Stimulated activated CD4-positive, alpha-beta T cell treated with anti-CD3 and anti-CD28 coated beads, Interleukin-1b, Interleukin-23, amount 100 ng/mL, for 24 hours (primary cell): ENCODE measurements at places on chromosomes 12 and 14.

- DNase-seq, result no peak
Observed at GRCh38 chr12:89833337-89834252, 125.0 kb upstream of the ATP2B1 start.

DNA sequence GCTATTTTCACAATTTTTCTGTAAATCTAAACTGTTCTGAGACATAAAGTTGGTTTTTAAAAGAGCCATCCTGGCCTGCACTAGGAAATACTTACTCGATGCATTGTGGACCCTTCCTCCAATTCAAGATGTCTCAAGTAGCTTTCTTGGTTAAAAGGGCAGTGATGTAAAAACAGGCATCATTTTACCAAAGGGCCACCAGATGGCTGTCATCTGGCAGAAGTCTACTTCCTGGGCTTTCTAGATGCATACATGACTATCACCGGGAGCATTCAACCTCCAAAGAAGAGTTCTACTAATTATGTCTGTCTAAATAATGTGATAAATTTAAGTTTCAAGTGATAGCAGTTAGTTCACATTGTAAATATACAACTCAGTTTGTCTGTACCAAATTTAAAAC lies 96.8 kb upstream of the FRMD6 start:
- DNase-seq, result no peak

DNA sequence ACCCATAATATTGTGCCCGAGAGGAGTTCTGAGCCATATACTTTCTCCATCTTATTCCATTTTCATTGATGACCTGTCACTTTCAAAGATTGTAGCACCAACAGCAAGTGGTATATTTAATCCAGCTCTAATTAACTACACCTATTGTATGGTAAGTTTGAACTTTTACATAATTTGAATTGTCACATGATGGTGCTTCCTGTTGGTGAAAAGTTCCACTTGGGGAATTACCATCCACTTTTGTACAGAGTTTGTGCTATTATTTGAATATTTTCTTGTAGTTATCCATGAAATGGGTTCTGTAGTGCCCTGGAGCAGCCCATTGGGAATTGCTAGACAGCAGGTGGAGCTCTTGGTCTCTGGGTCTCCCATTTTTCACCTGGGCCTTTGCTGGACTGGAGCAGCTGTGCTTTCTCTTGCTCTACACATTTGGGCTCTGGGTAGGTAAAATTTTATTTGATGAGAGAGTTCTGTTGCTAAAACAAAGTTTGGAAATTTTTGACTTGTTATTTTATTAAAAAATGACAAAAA lies 3.0 kb downstream of the SMCO3 start:
- DNase-seq, result no peak

DNA sequence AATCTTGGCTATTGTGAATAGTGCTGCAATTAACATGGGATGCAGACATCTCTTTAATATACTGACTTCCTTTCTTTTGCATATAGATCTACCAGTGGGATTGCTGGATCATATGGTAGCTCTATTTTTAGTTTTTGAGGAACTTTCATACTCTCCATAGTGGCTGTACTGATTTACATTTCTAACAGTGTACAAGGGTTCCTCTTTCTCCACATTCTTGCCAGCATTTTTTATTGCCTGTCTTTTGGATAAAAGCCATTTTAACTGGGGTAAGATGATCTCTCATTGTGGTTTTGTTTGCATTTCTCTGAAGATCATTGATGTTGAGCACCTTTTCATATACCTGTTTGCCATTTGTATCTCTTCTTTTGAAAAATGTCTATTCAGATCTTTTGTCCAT lies 8.4 kb downstream of the AMDHD1 start:
- DNase-seq, result no peak

- no peak for DNase-seq
Observed at GRCh38 chr12:2884810-2885209, 5.9 kb upstream of the TULP3 start.

GRCh38 chr14:100673807-100674154 lies 52.9 kb upstream of the DLK1 start:
- no peak for DNase-seq

DNA sequence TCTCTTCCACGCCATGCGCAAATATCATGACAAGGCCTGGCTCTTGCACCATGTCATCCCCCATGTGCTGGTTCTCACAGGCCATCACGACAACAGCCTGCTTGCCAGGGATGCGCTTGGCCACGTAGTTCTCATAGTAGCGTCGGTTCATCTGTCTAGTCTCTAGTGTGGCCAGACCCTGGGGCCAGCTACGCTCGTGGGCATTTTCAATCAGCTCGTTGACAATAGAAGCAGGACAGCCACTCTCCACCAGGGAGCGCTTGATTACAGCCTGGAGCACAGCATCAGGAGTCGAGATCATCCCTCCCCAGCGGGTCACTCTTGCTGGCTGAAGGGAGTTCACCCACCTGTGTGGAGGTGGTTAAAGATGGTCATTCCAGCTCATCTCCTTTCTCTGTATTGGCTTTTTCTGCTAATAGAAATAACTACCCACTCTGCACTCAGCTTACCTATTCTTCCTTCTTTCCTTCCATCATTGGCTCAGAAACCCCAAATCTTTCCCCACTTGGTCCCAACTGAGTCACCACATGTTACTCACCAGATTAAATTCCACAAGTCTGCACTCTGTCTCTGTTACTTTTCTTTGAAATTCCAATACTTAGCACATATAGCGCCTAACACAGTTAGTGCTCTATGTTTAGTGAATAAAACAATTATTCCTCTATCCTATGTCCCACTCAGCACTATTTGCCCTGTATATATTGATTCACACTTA lies 15.1 kb downstream of the RNF41 start:
- DNase-seq, result no peak

DNA sequence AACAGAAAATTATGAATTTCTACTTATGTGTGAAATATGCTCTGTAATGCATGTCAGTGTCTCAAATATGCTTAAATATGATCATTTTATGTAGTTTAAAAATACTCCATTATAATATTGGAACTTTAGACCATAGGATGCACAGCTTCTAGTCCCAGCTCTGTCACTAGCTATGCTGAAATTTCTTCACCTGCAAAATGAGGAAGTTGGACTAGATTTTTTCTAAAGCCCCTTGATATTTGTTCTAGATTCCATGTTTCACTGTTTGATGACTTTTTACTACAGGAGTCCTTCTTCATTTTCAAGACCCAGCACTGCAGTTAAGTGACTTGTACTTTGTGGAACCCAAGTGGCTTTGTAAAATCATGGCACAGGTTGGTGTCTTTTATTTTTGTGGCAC lies 90.1 kb downstream of the LRRK2 start:
- no peak for DNase-seq

DNA sequence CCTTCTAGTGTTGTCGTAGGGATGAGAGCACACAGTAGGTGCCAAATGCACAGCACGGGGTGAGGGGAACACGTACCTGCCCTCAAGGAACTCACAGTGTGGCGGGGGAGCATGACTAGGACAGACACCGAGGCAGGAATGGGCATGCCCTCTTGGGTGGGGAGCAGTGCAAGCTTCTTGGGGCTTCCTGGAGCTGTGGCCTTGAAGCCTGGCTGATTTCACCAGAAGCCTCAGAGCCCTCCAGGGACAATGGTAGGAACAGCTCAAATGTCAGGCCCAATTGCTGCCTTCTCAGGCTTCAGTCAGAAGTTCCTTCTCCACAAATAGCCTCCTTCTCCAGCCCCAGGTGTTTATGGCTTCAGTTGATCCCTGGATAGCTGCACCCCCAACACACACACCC lies 43.4 kb downstream of the TEAD4 start:
- no peak for DNase-seq

GRCh38 chr12:67928621-67929383 lies 60.4 kb upstream of the IFNG-AS1 start:
- no peak for DNase-seq

DNA sequence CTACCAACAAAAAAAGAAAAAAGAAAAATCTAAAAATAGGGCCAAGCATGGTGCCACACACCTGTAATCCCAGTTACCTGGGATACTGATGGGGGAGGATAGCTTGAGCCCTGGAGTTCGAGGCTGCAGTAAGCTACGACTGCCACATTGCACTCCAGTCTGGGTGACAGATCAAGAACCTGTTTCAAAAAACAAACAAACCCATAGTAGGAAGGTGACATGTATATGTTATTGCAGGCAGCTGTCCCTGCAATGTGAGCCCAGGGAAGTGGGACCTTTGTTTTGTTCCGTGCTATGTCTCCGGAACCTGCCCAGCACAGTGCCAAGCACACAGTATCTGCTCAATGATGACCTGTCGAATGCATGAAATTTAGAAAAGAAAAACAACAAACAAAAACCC lies 37.2 kb upstream of the YY1 start:
- DNase-seq, result no peak

DNA sequence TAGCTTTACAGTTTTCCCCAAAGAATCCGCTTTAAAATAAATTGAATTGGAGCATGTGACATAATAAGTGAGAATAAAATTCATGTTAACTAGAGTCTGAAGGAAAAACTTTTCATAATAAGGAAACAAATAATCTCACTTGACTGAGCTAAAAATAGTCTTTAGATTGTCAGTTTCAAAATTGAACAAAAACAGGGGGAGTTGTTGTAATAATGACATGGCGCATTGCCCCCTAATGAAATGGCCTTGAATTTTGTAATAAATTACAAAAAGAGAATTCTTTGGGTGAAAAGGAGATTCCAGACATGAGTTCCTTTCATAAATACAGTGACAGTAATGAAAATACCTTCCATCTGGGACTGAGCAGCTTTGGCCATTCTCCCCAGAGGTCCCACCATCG lies 178.6 kb downstream of the EFCAB11 start:
- no peak for DNase-seq

- no peak for DNase-seq
Observed at GRCh38 chr12:131732-132495, 65.3 kb downstream of the IQSEC3 start.

GRCh38 chr12:16634786-16635185 lies 28.8 kb upstream of the LMO3 start:
- DNase-seq, result no peak

DNA sequence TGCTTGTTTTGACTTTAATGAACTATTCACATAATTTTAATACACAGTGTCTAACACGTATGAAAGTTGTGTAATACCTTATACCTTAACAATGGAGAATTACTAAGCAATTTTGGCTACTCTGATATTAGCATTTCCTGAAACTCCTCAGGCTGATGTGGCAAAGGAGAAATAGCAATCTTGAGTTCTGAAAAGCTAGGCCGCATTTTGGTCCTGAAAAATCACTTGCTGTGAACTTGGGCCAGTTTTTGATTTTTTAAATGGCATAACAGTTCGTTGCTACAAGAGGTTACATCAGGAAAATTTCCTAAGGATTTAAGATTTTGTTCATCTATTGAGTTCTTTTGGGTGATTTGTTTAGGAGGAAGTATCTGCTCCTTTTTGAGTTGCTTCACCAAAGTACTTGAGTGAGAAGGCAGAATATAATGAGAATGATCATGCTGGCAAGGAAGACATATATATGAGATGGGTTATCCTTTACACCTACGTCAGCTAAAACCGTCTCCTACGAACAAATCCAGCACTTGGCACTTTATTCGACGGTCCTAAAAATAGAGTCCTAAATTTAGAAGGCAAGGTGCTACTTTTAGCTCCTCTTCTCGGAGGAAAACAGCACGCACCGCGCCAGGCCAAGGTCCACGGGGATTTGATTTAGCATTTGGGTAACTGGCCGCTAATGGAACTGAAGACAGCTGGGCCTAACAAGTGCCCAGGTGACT lies 32.2 kb downstream of the MIA2 start:
- DNase-seq, result no peak

GRCh38 chr14:35446450-35446849 lies 41.9 kb upstream of the NFKBIA start:
- DNase-seq, result no peak

DNA sequence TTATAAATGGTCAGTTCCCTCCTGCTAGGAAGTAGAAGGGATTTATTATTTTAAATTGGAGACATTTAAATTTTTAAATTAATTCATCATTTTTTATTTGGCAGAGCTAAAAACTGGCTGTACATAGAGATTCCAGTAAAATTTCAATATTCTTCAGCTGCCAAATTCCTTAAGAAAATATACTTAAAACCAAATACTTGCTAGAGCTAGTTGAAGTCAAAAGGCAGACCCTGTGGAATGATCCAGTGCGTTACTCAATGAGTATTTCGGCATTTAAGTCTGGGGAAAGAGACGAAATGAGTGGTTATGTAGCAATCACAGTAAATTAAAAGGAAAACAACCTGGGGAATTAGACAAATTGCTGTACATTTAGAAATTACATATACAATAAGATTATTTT lies 1104.7 kb downstream of the SLC6A15 start:
- no peak for DNase-seq

GRCh38 chr12:114691763-114692185 lies 7.8 kb upstream of the TBX3 start:
- DNase-seq, result no peak

GRCh38 chr14:102234331-102235264 lies 70.4 kb downstream of the MOK start:
- no peak for DNase-seq

DNA sequence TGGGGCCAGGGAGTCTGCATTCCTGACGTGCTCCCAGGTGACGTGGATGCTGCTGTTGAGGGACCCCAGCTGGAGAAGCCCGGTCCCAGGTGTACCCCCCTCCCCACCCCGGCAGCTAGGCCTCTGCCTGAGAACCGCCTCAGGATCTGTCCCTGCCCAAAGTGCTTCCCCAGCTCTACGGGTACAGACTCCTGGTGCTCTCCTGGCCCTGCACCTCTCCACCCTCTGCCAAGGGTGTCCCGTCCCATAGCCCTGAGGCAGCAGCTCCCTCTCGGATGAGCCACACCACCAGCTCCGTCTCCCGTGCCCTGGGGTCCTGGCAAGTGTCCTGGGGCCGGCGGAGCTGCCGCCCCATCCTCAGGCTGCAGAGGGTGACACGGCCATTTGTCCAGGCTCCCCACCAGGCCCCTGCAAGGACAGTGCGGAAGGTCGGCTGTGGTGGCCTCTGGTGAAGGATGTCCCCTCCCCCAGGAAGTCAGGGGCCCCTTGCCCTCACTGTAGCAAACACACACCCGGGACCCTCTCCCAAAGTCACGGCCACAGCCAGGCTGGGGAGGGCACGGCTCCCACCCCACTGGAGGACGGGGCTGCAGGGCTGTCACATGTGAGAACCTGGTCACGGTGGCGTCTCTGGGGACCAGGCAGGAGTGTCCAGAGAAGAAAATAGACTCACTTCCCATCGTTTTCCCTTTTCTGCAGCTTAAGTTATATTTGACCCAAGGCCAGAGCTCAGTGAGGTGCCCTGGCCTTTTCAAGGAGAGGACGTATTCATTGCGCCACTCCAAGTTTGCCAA lies 74.4 kb upstream of the FBRSL1 start:
- no peak for DNase-seq

DNA sequence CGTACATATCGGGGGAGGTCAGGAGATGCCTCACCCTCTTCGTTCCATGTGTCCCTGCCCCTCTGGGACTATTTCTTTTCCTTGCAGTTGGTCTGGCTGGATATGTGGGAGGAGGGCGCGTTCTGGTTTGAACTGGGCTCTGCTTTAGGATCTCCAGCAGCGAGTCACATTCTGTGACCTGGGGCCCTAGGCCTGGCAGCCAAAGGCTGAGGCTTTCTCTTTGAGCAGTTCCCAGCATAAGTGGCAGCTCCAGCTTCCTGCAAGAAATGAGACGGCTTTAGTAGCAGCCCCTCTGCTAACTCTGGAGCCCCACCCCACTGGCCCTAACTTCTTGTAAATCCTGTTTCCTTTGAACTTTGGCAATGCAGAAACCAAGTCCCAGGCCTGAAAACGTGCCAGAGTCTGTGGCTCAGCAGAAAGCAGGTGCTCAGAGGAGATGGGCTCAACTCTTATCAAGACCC lies 274.8 kb downstream of the DPF3 start:
- DNase-seq, result no peak
